NCI-H82 (cell line): ENCODE measurements at places on chromosomes 2 and 18.

GRCh38 chr2:99084256-99084655 lies 57.3 kb upstream of the C2orf15 start:
- no peak for DNase-seq

DNA sequence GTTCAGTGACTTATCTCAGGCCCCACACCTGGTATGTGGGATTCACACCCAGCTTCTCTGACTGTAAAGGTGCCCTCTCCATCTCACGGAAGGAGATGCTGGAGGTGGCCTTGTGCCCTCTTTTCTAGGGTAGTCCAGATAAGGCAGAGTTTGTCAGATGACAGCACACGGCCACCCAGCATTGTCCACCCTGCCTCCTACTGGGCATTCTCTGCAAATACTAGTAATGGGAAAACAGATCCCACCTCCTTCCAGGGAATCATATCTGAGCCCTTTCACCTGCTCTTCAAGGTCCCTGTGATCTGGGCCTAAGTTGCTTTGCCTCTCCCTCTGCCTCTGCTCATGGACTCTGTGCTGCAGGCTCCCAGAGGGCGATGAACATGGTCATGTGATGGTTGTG lies 214.7 kb downstream of the CLIP4 start:
- DNase-seq: no peak

DNA sequence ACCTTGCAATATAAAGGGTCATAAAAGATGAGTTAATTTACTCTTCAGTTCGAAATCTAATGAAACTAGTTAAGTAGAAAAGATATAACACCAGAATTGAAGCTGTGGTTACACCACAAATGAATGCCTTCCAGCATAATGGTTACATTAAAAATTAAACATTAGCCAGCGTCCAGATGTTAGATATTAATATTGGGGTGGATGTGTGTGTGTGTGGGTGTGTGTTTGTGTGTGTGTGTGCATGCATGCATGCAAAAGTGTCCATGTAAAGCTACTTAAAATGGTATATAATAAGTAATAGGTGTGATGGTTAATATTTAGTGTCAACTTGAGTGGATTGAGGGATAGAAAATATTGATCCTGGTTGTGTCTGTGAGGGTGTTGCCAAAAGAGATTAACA lies 170.4 kb upstream of the FN1 start:
- no peak for DNase-seq

- DNase-seq: no peak
Observed at GRCh38 chr2:169012812-169013627, 18.1 kb downstream of the ABCB11 start.

- DNase-seq: no peak
Observed at GRCh38 chr18:68727506-68727905, 12.6 kb upstream of the TMX3 start.
